Activated naive CD4-positive, alpha-beta T cell treated with anti-CD3 and anti-CD28 coated beads, Interleukin-2, amount 50 U/mL, for 72 hours (primary cell): ENCODE measurements at places on chromosomes 11 and 22.

GRCh38 chr22:32801537-32802236, at the start of gene TIMP3:
Gene TIMP3 (plus strand): TSS chr22:32801705. CDS start chr22:32802002, 297 bp downstream.
- DNase-seq = no peak

GRCh38 chr11:110125632-110126031, 32.4 kb downstream of the ZC3H12C start:
- DNase-seq = no peak

- DNase-seq = no peak
These were observed 59.2 kb upstream of the CRTAM start for GRCh38 chr11:122779047-122779629.

DNA sequence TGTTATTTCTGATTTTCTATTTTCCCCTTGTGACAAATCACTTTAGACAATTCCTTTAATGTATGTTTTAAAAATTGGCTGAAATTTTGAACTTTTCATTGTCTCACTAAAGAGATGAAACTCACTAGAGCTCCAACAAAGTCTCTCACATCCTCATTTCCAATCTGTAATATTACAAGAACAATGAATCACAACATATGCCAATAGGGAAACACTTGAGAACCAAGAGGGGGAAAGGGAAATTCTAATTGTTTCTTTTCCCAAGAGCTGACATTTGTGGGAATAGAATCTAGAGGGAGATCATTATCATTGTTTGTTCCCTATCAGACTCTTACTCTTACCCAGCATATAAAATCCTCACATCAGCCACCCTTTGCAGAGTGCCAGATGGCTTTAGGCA, 28.2 kb downstream of the OR10D3 start:
- DNase-seq = no peak

DNA sequence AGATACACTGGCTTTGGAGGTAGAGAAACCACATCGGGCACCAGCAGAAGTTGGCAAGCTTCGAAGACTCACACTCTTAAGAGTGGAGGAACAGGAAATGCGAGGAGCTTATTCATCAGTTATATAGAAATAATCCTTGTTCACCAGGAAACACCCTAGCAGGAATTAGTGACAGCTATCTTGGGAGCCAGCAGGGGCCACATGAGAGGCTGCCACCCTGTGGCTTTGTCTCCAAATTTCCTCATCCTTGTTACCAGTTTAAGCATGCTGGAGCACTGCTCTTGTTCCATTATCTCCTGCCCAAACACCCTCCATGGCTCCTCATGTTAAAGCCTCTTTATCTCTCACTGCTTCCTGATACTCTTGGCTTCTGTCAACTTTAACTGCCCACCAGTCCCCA, 131.0 kb downstream of the PLEKHA7 start:
- DNase-seq = no peak

GRCh38 chr11:20003351-20003750, 156.9 kb downstream of the DBX1 start:
- no peak for DNase-seq
